ENCODE measurements at places on chromosomes 6 and 20.

- DNase-seq = no peak
Measured at GRCh38 chr20:36646678-36647077, 682 bp upstream of the SLA2 start.

- DNase-seq = no peak
Measured at GRCh38 chr6:128803911-128804310, 79.0 kb upstream of the LAMA2 start.

- DNase-seq = no peak
Measured at GRCh38 chr6:50823094-50823920, 4.6 kb downstream of the TFAP2B start.

- DNase-seq = peak; percentile 82
Measured at GRCh38 chr6:106069478-106069877, 16.7 kb upstream of the PRDM1 start.

DNA sequence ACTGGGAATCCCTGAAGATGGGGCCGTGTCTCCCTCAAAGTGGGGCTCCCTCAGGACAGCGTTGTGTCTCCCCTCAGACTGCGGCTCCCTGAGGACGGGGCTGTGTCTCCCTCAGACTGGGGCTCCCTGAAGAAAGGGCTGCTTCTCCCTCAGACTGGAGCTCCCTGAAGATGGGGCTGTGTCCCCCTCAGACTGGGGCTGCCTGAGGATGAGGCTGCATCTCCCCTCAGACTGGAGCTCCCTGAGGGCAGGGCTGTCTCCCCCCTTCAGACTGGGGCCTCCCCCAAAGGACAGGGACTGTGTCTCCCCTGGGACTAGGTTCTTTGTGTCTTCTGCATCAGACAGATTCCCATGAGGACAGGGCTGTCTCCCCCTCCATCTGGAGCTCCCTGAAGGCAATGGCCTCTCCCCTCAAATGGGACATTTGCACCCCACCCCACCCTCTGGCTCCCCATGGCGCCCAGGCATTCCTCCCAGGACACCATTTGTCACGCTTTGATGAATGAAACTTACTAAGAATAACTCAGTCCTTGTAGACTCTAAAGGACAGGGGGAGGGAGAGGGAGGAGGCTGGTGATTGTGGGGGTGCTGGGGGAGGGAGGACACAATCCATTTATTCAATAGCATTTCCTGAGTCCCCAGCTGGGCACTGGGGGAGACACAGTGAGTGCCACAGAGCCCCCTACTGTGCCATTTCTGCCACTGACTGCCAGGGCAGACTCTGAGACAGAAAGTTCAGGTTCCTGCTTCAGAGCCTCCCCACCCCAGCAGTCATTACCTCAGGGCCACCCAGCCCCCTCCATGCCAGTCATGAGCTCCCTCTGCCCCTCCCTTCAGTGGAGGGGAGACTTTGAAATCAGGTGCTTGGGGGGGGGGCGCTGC, 122.4 kb downstream of the MRPL14 start:
- no peak for DNase-seq
